LoVo (cell line): ENCODE measurements at places on chromosomes 12 and 14.

DNA sequence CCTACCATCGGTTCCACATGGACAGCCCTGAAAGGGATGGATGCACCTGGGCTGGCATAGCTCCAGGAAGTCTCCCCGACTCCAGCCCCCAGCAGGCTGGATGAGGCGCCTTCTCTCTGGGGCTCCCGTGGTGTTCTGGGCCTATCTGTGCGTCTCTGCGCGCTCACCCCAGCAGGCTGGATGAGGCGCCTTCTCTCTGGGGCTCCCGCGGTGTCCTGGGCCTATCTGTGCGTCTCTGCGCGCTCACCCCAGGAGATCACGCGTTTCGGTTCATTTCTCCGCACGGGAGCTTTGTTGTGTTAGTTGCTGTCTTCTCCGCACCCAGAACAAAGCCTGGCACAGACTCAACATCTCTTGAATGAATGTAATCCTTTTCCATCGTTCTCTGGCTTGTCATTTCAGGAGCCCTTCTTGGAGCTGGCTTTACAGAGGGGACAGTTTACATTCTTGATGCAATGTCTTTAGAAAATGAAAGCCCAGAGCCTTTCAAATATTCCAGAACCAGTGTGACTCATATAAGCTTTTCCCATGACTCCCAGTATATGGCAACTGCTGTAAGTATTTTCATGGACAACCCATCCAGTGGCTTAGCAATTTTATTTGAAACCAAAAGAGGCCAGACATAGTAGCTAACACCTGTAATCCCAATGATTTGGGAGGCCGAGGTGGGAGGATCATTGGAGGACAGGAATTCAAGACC lies 40.3 kb downstream of the CFAP251 start:
- DNase-seq = no peak

DNA sequence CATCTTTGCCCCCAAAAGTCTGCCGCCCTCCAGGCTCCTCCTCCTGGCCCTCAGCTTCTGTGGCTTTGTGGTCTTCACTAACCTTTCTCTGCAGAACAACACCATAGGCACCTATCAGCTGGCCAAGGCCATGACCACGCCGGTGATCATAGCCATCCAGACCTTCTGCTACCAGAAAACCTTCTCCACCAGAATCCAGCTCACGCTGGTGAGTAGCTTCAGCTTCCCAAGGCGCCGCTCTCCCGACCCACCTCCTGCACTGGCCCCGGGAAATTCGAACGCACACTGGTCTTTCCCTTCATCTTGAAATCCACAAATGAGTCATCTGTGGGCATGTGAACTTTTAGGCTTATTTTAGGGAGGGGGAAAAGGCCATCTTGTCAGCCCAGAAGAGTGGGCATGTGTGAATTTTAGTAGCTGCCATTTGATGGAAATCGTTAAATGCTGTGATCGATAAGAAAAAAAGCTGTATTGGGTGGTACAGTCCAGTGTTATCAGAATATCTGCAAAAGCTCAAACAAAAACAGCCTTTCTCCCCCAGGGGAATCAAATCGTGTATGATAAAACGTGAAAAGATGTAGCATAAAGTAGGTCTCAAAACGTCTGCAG lies 700 bp downstream of the SLC35E3 start:
- peak; percentile 67 for DNase-seq

- DNase-seq = no peak
These were observed 48.1 kb downstream of the MSRB3 start for GRCh38 chr12:65326616-65327015.

- peak; percentile 78 for DNase-seq
These were observed 7.0 kb upstream of the NUAK1 start for GRCh38 chr12:106145539-106146447.
